ENCODE measurements at places on chromosomes 3 and 15.
A peak's percentile ranks its signal among the peaks of the same experiment; 100 is the strongest.

DNA sequence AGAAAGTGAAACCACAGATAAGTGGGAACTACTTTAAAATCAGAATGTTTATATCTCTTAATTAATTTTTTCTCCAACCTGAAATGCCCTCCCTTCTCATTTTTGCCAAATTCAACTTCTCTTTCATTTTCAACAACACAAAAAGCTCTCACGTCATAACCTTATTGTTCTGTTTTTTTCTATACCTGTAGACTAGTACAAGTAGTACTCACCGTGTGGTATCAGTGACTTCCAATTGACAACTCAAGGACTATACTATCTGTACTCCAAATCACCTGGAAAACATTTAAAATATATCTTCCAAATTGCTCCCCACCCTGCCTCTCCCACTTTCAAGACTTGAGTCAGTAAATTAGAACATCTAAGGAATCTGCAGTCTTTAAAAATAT lies 72.8 kb upstream of the ZNF280D start:
- no peak for DNase-seq

GRCh38 chr3:142857056-142857455 lies 31.8 kb downstream of the PCOLCE2 start:
- no peak for DNase-seq

DNA sequence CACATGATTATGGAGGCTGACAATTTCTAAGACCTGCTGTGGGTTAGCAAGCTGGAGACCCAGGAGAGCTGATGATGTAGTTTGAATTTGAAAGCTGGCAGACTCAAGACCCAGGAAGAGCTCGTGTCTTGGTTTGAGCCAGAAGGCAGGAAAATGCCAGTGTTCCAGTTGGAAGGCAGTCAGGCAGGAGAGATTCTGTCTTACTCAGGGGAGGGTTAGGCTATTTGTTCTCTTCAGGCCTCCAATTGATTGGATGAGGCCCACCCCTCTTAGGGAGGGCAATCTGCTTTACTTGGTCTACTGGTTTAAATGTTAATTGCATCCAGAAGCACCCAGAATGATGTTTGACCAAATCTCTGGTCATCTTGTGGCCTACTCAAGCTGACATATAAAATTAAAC lies 40.4 kb upstream of the IGF2BP2 start:
- no peak for DNase-seq

- no peak for DNase-seq
Measured at GRCh38 chr15:45674677-45675076, 39.8 kb downstream of the SQOR start.

DNA sequence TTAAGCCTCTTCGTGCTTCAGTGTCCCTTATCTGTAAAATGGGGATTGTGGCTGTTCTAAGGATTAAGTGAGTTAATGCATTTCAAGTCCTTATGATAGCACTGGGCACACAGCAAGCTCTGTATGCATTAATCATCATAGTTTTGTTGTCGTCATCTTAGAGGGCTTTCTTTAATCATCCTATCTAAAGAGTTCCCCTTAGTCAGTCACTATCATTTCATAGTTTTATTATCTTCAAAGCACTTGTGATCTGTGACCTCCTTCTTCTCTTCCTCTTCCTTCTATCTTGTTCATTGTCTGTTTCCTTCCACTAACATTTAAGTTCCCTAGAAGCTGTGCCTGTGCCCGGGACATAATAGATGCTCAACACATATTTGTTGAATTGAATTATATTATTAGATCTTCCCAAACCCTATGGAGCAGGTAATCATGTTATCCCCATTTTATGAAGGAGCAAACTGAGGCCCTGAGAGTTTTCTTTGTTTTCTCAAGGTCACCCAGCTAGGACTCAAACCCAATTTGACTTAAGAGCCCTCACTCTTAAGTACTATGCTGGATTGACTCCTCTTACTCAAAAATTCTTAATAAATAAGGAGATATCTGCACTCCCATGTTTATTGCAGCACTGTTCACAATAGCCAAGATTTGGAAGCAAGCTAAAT lies 24.1 kb downstream of the DUOX2 start:
- no peak for DNase-seq

DNA sequence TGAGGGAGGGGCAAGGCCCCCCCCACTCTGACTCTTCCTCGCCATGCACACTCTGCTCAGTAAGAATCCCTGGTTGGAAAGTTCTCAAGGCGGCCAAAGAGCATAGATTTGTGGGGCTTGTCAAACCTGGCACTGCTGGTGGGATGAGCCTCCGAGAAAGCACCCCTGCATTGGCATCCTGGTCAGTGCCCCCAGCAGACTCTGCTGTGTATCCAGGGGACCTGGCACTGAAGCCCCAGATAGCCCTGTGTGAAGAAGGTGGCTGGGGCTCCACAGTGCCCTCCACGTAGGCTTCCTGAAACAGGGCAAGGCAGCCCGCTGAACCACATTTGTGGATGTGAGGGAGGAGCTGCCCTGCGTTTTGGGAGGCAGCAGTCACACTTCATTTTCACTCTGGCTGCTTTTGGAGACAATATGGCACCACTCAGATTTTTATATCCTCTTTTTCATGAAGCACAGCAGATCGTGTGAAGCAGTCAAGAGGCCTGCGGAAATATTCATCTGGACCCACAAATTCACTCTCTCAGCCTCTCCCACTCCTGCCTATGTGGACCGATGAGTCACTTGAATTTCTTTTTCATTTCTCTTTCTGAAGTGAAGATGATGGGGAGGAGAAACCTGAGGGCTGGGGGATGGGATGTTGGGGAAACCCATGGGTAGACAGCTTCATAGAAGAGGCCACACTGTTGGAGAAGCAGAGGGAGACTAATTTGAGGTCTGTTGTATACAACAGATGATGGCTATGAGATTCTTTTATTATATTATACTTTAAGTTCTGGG lies 88.7 kb upstream of the BCL6 start:
- no peak for DNase-seq

DNA sequence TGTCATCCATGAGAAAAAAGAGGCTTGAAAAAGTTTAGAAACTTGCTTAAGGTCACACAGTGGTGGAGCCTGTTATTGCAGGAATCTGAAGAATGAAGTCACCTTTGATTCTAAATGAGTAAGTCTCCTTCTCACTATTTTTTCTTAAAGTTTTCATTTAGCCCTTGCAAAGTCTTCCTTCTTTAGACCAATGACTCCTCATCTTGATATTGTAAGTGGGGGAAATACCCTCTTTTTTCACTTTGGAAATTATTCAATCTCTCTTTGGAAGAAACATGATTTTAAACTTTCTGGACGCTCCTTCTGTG lies 787 bp upstream of the SLMAP start:
- DNase-seq = no peak

GRCh38 chr3:1962396-1963088 lies 136.1 kb upstream of the CNTN4 start:
- no peak for DNase-seq

DNA sequence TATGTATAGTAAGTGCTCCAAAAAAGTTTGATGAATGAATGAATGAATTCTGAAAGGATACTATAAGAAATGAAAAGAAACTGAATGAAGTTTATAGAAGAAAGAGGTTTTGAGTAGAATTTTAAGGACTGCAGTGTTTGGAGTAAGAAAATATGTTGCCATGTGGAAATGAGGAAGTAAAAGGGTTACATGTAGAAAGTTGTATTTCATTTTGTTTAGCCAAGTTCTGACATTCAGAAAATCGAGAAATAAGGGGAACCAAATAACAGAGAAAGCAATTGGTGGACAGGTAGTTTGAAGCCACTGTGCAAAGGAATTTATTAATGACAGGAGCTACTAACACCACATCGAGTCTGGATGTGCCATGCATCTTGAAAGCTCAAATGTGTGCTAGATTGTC lies 200.7 kb downstream of the SATB1 start:
- DNase-seq = no peak

DNA sequence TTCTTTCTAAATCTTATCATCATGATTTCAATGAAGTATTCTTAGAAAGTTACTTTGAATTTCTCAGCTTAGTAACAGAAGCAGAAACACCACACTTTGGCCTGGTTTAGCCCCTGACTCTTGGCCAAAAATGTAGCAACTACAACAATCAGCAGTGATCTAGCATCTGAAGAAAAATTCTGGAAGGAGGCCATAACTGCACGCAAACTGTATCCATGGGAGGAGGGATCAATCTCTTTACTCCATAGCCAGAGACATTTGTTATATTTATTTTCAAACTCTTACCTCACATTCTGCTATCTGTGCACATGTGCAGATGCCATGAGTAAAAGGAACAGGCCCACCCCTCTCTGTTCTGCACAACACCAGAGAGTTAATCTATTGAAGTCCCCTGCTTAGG lies 251.0 kb upstream of the P2RY1 start:
- DNase-seq = peak; percentile 43

- peak; percentile 42 for DNase-seq
Measured at GRCh38 chr3:23002836-23003732, 200.0 kb upstream of the UBE2E2 start.

Data from right hindlimb (tissue), 1 donor.